SIG-M5 (cell line): ENCODE measurements at places on chromosomes 7 and 10.

- DNase-seq: no peak
Observed at GRCh38 chr10:58335306-58336005, 650 bp downstream of the UBE2D1 start.

- no peak for DNase-seq
Observed at GRCh38 chr7:74275401-74275881, 13.8 kb upstream of the CLIP2 start.

GRCh38 chr10:122243550-122243949 is 27.5 kb upstream of the BTBD16 start:
- no peak for DNase-seq

GRCh38 chr10:43944381-43945093 is 295.9 kb upstream of the ZNF32 start:
- DNase-seq: no peak

- no peak for DNase-seq
Observed at GRCh38 chr7:50613473-50613872, 48.3 kb upstream of the DDC start.

- no peak for DNase-seq
Observed at GRCh38 chr10:19826712-19827111, 10.5 kb downstream of the PLXDC2 start.

GRCh38 chr10:80149123-80149522 is 16.6 kb downstream of the PLAC9 start:
- no peak for DNase-seq

- no peak for DNase-seq
Observed at GRCh38 chr10:133134411-133135115, 25.5 kb upstream of the KNDC1 start.

DNA sequence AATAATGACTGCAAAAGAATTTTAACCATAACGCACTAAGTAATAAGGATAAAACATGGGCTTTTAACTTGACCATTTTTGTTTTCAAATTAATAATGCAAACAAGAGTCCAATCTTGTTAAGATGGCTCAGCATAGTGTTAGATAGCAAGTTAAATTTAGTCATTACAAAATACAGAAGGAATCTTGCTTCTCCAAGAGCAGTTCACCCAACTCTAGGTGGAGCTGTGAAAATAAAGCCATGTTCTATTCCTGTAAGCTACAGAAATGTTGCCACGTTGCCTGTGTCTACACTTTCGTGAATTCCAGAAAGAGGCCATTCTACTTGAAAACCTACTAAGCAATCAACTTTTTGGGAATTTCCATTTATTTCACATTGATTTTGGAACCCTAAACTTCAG is 191.9 kb downstream of the SFMBT2 start:
- DNase-seq: no peak

- no peak for DNase-seq
Observed at GRCh38 chr7:66301737-66302136, 96.6 kb downstream of the TPST1 start.

DNA sequence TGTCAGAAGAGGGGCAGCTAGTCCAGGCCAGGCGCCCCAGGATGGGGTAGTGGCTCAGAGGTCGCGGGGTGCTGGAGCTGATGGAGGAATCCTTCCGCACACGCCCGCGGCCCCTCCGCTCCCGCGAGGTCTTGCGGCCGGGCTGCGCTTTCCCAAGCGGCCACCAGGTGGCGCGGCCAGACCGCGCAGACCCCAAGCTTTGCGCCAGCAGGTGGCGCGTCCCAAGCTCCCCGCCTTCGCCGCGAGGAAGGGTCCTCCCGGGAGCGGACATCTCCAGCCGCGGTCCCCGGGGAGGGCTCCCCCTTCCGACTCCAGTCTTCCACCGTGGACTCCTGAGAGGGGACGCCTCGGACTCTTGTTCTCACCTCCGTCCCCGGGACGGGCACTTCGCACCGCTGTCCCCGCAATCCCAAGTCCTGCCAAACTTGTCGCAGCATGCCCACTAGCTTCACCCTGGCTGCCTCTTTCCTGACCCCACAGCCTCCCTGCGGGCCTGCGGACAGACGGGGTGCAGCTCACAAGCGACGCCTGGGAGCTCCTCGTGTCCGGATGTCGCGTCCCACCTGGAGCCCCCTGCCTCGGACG is 19.4 kb downstream of the KCNK18 start:
- DNase-seq: no peak

DNA sequence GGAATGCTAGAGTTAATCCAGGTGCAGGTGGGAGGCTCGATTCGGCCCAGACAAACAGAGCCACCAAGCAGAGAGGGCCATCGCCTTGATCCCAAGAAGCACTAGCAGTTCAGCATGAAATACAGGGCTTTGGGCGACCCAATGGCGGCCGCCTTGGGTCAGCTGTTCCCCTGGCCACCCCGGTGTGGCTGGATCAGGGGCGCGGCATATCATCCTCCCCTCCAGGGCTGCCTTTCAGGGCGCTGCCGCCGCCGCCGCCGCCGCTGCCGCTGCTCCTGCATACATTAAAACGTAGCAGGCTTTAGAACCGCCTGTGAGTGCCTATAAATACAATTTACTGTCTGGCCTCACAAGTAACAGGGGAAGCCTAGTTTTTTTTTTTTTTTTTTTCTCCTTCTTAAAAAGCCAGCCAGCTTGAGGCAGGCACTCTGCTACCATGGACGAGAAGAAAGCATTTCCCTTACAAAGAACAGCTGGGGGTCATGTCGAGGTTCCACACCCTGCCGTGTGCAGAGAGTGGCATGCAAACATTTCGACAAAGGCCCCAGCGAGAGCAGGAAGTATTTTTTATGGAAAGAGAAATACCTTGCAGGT is 57.7 kb upstream of the EFCAB10 start:
- DNase-seq: no peak

GRCh38 chr10:114301951-114302710 is 63.1 kb downstream of the VWA2 start:
- no peak for DNase-seq

DNA sequence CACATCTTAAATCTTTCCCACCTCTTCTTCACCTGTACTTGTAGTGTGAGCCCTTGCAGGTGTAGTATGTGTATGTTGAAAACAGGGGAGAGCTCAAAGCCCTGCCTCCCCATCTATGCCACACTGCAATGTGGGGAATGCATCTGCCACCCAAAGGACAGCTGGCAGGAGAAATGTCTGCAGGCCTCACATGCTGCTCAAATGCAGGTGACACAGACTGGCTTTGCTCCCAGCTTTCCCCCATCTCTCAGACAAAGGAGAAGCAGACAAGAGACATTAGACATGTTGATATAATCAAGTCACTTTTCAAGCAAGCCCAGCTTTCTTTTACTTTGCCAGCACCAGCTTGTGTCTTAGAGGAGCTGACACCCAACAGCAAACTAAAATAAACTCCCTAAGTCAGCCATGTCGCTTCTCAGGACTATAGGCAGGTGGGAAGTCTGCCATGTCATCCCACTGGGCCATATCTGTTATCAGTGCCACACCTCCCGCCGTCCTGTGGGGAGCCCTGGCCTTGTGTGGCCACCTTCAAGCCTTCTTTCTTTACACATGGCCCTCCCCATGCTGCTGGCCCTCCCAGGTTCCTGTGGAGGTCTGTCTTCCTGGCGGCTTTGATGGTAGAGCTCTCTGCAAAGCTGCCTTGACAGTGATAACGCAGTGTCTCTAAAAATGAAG is 102.1 kb downstream of the CXCL12 start:
- no peak for DNase-seq

DNA sequence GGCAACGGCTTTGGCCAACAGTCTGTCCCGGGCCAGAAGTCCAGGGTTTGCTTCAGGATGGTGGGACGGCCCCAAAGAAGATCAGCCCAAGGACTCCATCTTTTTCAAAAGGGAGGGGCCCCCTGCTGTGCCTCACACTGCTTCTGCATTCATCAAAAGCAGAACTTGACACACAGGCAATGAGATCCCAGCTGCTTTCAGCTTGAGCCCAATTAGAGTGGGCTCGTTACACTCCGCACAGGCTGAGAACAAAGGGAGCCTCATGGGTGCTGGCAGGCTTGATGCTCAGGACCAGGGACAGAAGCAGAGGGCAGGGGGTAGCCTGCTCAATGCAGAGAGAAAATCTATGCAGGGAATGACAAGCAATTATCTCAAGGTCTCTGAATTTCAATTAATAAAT is 45.5 kb downstream of the VOPP1 start:
- DNase-seq: peak; percentile 20

GRCh38 chr7:22765609-22766008 is 38.6 kb downstream of the IL6 start:
- DNase-seq: no peak

GRCh38 chr7:70679661-70680060 is 452.3 kb upstream of the GALNT17 start:
- no peak for DNase-seq

- no peak for DNase-seq
Observed at GRCh38 chr7:34928052-34928451, 109.2 kb downstream of the DPY19L1 start.

DNA sequence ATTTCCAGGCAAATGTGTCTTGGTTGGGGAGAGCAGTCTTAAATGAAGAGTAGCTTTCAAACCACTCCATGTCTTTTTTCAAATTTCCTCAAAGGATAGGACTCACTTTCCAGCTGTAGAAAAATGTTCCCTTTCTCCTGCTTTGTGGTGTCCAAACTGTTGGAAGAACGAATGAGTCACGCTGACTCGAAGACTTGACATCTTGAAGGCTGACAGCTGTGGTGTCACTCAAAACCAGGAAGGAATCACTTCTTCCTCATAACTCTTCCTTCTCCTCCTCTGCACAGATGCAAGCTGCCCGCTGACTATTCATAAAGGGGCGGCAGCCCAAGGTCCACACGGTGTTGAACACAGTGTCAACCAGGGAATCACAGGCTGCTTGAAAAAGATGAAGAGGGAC is 19.2 kb downstream of the PLA2G12B start:
- DNase-seq: no peak

GRCh38 chr10:101000915-101001658 is 1.5 kb downstream of the LZTS2 start:
- DNase-seq: no peak

DNA sequence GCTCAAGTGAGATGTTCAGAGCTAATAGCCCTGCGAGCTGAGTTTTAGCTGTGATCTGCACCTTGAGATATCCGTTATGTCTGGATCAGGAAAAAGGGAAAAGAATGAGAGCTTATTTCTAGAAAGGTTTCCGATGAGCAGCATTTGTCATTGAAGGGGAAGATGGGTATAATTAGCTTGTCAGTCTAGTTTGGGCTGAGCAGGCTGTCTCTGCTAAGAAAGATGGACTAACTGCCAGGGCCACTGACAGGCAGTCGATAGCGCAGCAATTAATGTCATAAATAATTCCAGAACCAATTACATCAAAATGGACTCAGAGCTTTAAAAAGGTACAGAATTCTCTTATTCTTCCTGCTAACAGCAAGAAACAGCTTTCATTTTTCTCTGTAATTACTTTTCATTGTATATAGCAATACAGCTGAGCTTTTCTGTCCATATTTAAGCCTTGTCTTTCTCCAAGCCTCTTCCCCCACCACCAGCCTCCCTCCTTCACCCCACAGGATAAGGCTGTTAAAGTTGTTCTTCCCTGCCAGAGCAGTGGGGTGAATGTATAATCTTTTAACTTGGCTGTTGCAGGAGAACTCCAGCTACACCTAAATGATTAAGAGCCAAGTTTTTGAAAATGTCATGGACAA is 1006.5 kb downstream of the KCNMA1 start:
- no peak for DNase-seq

GRCh38 chr7:107592361-107593024 is 12.4 kb downstream of the BCAP29 start:
- DNase-seq: no peak

GRCh38 chr10:93548376-93549071 is 17.9 kb upstream of the FFAR4 start:
- no peak for DNase-seq

DNA sequence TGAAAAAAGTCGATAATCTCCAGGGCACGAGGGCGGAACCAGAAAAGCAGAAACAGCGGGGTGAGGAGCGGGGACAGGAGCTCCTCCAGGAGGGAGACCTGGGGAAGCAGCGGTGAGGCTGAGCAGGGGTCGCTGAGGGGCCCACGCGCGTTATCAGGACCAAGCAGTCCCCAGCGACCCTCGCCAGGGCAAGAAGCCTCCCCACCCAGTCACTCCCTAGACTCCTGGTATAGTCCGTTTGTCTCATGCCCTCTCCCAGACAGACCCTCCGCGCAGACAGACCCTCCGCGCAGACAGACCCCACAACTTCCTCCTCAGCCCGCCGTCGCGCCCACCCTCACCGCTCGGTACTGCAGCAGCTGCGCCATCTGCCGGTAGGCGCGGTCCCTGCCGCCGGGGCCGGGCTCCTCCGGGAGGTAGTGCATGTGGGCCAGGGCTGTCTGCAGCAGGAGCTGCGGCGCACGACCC is 6.3 kb downstream of the ATG9B start:
- DNase-seq: no peak

DNA sequence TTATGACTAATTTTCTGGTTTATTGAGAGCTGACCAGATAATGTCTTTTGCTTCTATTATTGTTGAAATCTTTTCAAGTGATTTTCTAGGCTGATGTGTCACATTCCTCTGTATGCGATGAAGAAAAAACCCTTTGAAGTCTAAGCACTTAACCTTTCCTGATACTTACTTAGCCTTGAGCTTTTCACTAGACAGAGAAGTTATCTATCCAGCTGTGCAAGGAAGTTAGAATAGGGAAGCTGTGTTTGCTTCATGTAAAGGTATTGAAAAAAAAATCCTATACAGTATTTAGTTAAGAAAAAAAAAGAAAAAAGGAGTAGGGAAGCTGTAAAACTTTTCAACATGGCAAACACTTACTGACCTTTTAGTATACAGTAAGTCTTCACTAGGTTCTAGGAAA is 117.6 kb upstream of the DNAJB12 start:
- DNase-seq: no peak

DNA sequence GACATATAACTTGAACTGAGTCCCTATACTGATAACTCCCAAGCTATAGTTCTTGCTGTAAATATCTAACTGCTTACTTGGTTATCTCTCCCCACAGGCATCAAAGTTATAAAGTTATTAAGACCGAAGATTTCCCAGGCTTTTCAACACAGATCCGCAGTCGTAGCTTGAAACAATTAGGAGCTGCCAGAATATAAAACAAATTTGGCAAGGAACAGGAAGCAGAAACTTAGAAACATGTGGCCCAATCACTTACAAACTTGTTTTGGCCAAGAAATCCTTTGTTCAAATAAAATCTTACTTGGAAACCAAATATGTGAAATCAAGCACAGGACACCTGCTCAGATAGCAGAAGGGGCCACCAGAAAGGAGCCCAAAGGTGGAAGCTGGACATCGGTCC is 9.0 kb downstream of the SLC16A12 start:
- no peak for DNase-seq

DNA sequence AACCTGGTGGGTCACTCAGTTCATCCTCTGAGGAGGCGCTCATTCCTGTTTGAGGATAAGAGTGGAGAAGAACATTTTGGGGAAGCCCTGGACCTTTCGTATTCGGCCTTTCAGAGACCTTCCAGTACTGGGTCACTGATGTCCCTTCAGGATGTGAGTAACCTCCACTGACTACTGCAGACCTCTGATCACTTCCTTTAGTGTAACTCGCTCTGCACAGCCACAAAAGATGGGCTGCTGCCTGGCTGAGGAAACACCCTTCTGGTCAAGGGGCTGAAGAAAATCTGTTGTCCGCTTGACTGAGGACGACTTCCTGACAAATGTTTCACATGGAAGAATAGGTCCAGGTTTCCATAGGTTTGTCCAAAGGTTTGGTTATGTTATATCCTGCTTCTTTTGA is 15.9 kb upstream of the TBXAS1 start:
- DNase-seq: no peak
